Thoracic aorta (tissue), 2 donors: ENCODE measurements at places on chromosomes 1 and 21.

- no peak for DNase-seq
- H3K27ac ChIP-seq, result no peak overlapping the region
- H3K36me3 ChIP-seq, result peaks cover 50% of the 10 kb centered on the region
- no peak overlapping the region for H3K4me3 ChIP-seq
These were observed 12.1 kb downstream of the NDUFV3 start for GRCh38 chr21:42905195-42905594.

DNA sequence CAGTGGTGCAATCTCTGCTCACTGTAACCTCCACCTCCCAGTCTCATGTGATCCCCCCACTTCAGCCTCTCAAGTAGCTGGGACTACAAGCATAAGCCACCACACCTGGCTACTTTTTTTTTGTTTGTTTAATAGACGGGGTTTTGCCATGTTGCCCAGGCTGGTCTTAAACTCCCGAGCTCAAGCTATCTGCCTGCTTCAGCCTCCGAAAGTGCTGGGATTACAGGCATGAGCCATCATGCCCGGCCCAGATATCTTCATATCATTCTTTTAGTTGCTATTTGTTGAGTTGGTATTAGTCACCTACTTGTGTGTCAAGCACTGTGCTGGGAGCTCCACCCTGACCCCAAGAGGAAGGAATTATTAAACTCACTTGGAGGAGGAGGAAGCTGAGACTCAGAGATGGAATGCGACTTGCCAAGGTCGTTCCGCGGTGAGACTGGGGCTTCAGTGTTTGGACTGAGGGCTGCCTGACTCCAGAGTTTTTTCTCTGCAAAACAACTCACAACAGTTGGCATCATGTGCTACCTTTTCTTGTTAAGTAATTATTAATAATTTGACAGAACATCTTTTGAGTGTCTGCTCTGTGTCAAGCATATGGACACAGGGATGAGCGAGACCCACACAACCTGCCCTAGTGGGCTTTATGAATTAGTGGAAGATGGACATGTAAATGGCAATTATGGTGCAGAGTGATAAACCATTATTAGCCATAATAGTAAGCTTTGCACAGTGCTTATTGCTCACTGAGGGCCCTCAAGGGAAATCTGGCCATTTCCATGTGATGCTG is 132.0 kb downstream of the FOXD2 start:
- H3K27ac ChIP-seq, result peak overlapping the region; percentile 2
- no peaks in the 10 kb centered on the region for H3K4me1 ChIP-seq
- no peak overlapping the region for H3K4me3 ChIP-seq
- no peaks in the 10 kb centered on the region for H3K27me3 ChIP-seq

- no peak for DNase-seq
- H3K27ac ChIP-seq, result no peak overlapping the region
- peaks cover 4% of the 10 kb centered on the region for H3K4me1 ChIP-seq
- H3K36me3 ChIP-seq, result no peaks in the 10 kb centered on the region
- no peaks in the 10 kb centered on the region for H3K27me3 ChIP-seq
- H3K4me3 ChIP-seq, result no peak overlapping the region
These were observed 258.9 kb upstream of the PROX1 start for GRCh38 chr1:213728593-213729536.

- no peak for DNase-seq
- H3K4me1 ChIP-seq, result peaks cover 10% of the 10 kb centered on the region
- no peaks in the 10 kb centered on the region for H3K27me3 ChIP-seq
- no peak overlapping the region for H3K27ac ChIP-seq
- peak overlapping the region; percentile 43 for H3K4me3 ChIP-seq
- H3K36me3 ChIP-seq, result no peaks in the 10 kb centered on the region
These were observed 18.8 kb downstream of the PTPRC start for GRCh38 chr1:198657550-198658064.

DNA sequence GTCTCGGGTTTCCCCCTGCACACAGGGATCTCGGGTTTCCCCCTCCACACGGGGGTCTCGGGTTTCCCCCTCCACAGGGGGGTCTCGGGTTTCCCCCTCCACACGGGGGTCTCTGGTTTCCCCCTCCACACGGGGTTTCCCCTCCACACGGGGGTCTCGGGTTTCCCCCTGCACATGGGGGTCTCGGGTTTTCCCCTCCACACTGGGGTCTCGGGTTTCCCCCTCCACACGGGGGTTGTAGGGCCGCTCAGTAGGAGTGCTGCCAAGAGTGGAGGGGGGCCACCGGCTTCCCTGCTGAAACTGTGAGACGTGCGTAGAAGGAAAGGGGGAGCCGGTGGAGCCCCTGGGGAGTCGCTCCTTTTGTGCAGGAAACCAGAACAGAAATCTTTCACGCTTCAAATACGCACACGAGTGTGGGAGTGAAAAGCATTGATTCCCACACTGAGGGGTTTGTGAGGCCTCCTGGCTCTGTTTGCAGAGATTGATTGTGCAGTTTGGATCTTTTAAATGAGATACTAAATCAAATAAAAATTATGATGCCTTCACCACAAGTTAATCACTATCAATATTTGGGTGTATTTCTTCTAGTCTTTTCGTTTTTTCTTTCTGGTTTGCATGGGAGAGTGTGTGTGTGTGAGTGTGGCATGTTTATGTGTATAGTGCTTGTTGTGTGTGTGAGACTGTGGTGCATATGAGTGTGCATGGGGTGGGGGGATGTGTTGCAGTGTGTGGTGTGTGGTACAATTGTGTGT is 54.3 kb upstream of the TRAPPC10 start:
- no peak overlapping the region for H3K4me3 ChIP-seq
- no peaks in the 10 kb centered on the region for H3K4me1 ChIP-seq
- no peak for DNase-seq
- H3K27me3 ChIP-seq, result no peaks in the 10 kb centered on the region
- peaks cover 18% of the 10 kb centered on the region for H3K36me3 ChIP-seq

GRCh38 chr1:117339866-117340700 is 27.2 kb upstream of the MAN1A2 start:
- no peaks in the 10 kb centered on the region for H3K27me3 ChIP-seq
- no peak for DNase-seq
- H3K27ac ChIP-seq, result no peak overlapping the region
- no peak overlapping the region for H3K4me3 ChIP-seq
- H3K4me1 ChIP-seq, result no peaks in the 10 kb centered on the region

DNA sequence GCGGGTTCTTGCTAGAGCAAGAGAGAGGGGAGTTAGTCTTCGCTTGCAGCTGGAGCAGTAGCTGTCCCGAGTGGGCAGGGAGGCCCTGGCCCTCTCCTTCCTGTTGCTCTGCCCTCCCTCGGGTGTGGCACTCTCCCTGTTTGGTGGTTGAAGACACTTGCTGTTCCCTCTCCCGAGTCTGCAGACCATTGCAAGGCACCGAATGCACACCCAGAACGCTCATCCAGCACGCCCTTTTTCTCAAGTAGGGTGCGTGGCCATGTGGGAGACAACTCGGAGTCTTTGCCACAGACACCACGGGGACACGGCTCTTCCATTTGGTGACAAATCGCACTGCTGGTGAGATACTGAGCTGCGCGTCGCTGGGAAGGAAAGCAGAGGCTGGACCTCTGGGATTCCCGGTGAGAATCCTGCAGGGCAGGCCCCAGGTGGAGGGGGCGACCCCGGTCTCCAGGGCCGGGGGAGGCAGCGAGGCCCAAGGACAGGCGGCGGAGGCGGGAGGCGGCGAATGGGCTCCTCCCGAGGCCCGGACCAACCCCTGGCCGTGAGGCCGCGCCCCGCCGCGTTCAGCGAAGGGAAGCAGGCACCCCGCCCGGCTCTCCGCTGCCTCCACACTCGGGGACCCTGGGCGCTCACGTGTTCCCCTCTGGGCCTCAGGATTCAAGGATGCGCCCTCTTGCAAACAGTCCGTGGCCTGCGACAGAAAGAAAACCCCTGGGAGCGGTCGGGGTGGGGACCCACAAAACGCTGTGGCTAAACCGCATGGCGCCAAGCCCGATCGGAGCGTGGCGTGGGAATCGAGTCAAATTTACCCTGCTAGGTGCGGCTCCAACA is 10.4 kb upstream of the TMEM200B start:
- no peaks in the 10 kb centered on the region for H3K36me3 ChIP-seq
- DNase-seq, result no peak
- no peaks in the 10 kb centered on the region for H3K27me3 ChIP-seq
- peaks cover 14% of the 10 kb centered on the region for H3K4me1 ChIP-seq
- H3K4me3 ChIP-seq, result no peak overlapping the region

DNA sequence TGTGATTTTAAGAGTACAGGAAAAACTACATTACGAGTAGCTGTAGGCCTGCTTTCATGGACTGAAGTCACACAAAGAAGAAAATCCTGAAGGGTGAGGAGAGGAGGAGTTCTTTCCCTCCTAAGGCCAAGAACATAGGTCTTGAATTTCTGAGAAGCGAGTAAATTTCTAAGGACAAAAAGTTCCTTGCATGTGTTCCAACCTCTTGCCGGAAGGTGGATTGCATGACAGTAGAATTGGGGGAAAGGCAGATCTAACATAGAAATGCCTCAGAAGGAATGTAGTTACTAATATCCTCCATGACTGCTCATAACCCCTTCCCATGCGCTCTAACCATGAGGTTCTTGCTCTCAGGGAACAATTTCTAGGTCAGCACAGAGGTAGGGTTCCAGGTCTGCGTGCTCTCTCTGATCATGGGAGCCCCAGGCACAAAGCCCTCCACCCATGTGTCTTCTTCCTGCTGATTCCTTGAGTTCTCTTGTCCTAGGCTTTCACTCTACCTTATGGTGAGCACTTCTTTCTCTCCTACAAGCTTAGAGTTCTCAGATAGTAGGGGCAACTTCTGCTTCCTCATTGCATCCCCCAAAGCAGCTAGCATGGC is 13.7 kb downstream of the CD2 start:
- H3K27ac ChIP-seq, result no peak overlapping the region
- no peaks in the 10 kb centered on the region for H3K36me3 ChIP-seq
- H3K27me3 ChIP-seq, result no peaks in the 10 kb centered on the region
- DNase-seq, result no peak
- no peaks in the 10 kb centered on the region for H3K4me1 ChIP-seq
- no peak overlapping the region for H3K4me3 ChIP-seq

DNA sequence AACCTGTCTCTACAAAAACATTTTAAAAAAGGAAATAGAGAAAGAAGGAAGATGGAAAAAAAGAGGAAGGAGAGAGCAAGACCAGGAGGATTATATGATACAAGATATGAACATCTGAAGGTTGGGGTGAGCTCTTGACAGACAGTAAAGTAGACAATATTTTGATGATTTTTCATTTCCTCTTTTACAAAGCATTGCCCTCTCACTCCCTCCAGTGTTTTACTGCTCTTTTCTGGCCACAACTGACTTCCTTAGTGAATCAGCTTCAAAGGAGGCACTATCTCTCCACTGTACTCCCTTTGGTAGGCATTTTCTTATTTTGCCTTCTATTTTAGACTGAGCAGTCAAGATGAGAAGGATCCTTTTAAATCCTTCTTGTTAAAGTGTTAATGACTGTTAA is 296.7 kb downstream of the KCTD3 start:
- H3K36me3 ChIP-seq, result no peaks in the 10 kb centered on the region
- H3K4me1 ChIP-seq, result no peaks in the 10 kb centered on the region
- no peak overlapping the region for H3K27ac ChIP-seq
- no peak overlapping the region for H3K4me3 ChIP-seq
- H3K27me3 ChIP-seq, result no peaks in the 10 kb centered on the region
- DNase-seq, result no peak

DNA sequence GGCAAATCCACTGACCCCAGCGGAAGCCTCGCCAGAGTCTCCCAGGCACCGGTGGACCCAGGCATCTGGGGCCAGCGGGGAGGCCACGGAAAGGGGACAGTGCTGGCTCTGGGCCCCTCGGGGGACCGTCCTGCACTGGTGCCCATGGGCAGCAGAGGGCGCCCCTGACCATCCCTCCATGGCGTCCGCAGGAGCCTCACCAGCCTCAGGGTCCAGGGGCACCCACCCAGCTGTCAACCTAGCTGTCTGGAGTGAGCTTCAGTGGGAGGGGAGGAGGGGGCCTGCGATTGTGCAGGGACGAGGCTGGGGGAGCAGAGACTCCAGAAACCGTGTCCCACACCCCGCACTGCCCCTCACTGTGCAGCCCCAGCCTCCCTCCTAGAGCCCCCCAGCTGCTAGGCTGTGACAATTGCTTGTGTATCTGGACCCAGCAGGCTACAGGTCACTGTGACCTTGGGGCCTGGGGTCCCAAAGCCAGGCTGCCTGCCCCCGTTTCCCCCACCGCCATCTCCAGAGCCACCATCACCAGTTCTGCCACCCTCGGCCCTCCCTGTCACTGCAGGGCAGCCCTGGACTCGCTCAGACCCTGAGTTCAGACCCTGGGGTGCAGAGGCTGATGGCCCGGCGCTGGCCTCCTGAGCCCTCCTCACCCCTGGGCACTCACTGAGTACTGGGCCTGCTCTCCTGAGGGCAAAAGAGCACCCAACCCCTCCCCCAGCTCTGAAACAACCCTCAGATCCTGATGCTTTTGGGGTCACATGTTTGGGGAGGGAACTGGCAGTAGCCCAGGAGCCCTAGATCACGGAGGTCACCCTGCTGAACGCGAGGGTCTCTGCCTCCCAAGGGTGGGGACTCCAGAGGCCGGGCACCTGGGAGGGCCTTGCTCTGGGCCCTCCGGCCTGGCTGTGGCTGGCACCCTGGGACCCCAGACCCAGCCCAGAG is 10.6 kb upstream of the COL6A1 start:
- peak overlapping the region; percentile 96 for H3K27ac ChIP-seq
- no peak overlapping the region for H3K4me3 ChIP-seq
- no peaks in the 10 kb centered on the region for H3K27me3 ChIP-seq
- no peaks in the 10 kb centered on the region for H3K36me3 ChIP-seq
- no peak for DNase-seq

DNA sequence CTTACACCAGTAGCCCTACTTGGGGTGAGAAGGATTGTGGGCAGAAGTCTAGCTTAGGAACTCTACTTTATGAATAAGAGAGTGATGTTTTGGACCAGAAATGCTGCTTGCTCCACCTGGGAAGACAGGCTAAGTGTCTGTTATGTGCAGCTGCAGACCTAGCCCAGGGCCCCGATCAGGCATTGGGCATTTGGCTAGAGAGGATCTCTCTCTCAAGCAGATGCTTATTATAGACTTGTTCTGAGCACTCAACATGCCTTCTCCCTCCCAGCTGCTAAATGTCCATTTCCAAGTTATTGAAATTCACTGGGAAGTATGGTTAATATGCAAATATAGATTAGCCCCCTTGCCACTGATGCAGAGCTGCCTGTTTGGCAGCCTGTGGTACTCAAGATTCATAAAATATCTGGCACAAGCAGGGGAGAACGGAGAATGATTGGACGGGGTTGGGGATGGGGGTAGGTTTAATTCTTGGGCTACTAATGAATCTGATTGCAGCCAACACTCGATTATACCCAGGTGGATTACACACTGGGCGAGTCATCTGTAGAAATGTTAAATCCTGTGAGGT is 115.9 kb downstream of the KCND3 start:
- no peak overlapping the region for H3K27ac ChIP-seq
- no peak overlapping the region for H3K4me3 ChIP-seq
- no peaks in the 10 kb centered on the region for H3K27me3 ChIP-seq
- no peak for DNase-seq
